ENCODE measurements at places on chromosomes 1 and 21.

- DNase-seq = no peak
Measured at GRCh38 chr1:92096317-92096716, 16.2 kb downstream of the BTBD8 start.

DNA sequence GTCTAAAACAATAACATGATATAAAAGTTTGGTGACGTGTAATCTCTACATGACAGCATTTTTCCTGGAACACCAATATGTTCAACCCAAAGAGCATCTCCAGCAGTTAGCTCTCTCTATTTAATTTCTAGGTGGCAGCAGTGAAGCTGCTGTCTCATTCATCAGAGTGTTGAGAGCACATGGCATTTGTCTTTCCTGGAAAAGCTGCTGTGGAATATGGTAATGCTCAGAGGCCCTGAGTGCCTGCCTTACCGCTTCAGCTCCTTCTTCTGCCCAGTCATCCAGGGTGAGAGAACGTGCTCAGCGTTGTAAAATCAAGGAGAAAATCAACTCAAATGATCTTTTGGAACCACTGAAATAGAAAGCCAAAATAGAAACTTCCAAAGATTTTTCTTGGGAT, 640.7 kb downstream of the ADGRL2 start:
- DNase-seq = no peak

DNA sequence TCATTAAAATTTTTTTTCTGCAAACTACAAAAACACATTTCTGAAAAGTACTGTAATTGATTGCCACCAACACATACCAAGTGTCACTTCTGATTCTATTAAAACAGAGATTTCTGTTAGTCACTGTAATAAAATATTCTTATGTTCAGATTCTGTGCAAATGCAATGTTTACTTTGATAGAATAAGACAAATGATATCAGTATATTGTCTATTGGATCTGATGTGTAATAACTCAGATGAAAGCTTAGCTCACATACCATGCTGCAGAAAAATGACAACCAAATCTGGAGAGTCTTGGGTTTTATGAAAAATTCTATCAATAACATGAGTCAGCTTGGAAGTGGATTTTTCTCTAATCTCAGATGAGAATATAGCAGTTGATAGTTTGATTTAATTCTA, 963.8 kb upstream of the B3GALT2 start:
- no peak for DNase-seq

- no peak for DNase-seq
Measured at GRCh38 chr1:890661-891060, 33.1 kb upstream of the SAMD11 start.

DNA sequence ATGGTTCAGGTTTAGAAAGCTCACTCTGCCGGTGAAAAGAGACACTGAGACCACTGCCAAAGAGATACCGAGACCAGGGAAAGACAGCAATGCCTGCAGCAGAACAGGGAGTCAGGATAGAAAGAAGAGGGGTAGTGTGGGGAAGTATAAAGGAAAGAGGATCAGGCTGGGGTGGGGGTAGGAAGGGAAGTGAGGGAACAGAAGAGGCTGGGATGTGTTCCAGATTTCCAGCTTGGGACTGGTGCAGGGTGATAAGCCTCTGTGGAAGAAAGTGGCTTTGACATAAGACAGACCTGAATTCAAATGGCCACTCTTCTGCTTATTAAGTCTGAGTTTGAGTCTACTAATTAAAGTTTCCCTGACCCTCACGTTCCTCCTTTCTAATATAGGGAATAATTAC, 105.9 kb downstream of the PIK3R3 start:
- DNase-seq = no peak

GRCh38 chr1:30877205-30877912, 31.2 kb downstream of the SDC3 start:
- no peak for DNase-seq

GRCh38 chr1:153563483-153563901, 2.2 kb downstream of the S100A2 start:
- DNase-seq = no peak

GRCh38 chr1:154975409-154976059, 1.1 kb downstream of the CKS1B start:
- no peak for DNase-seq

DNA sequence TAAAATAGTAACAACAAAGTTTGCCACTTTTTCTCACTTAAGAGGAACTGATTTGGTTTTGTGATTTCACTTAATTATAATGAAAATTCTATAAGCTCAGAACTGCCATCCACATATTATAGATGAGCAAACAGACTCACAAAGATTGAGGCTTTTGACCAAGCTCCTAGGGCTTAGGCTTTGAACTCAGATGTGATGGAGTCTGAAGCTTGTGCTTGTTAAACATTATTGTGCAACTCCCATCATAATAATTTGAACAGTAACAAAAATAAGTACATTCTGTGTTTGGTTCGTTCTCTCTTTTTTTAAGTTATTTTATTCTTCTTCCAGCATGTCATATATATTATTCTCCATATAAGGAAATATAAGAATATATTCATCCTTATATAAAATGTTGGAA, 403.4 kb downstream of the PTPRC start:
- no peak for DNase-seq

DNA sequence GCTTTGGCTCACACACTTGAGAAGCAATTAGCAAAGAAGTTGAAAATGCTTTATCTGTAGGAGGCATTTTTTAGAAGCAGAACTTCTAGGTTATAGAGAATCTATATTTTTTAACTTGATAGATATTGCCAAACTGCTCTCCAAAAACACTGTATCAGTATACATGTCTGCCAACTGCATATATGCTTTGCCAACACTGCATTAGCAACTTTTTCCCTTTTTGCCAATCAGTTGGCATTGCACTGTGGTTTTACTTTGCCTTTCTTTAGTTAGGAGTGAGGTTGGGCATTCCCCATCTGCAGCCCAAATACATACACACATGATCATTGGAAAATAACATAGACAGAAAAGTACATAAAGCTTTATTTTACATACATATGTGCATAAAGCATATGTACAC, 15.0 kb downstream of the PADI3 start:
- DNase-seq = no peak

Measured in stimulated activated CD4-positive, alpha-beta T cell treated with anti-CD3 and anti-CD28 coated beads, TNF-alpha, amount 100 ng/mL, for 1 hour (primary cell).